Fibroblast of skin of right biceps (primary cell): ENCODE measurements at places on chromosomes 3 and 15.

- no peak for DNase-seq
Observed at GRCh38 chr3:120263792-120264191, 21.2 kb downstream of the GPR156 start.

- no peak for DNase-seq
Observed at GRCh38 chr15:35931799-35932341, 385.9 kb upstream of the DPH6 start.

DNA sequence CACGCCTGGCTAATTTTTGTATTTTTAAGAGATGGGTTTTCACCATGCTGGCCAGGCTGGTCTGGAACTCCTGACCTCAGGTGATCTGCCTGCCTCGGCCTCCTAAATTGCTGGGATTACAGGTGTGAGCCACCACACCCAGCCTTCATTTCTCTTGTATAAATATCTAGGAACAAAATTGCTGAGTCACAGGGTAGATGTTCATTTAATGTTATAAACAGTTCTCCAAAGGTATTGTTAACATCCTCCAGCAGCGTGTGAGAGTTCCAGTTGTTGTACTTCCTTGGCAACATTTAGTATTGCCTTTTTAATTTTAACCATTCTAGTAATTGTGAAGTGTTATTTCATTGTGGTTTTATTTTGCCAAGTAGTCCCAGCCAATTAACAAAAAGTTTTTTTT is 23.6 kb upstream of the MTMR14 start:
- no peak for DNase-seq

- DNase-seq, result no peak
Observed at GRCh38 chr3:17360991-17361390, 381.4 kb downstream of the TBC1D5 start.

- DNase-seq, result peak; percentile 42
Observed at GRCh38 chr3:184361932-184362667, 590 bp downstream of the POLR2H start.
